ENCODE measurements at places on chromosomes 6 and 20.

DNA sequence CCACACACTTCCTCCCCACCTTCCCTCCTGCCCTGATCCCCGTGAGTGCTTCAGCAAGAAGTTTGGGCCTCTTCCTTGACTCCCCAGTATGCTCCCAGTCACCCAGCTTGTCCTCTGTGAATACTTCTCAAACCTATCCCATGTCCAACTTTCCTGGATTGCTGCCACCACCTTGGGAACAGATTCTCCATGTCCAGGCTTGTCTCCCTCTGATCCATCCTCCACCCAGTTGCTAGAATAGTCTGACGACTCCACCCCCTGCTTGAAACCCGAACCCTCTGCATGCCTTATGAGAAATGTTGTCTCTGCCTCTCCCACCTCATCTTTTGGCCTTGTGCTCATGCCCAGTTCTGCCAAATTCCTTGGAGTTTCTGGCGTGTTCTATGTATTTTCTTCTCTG, 108.0 kb downstream of the PPP1R14C start:
- no peak for DNase-seq

- DNase-seq, result no peak
Observed at GRCh38 chr20:16744178-16744807, 3.9 kb upstream of the OTOR start.

GRCh38 chr6:27043244-27043643, 204.3 kb upstream of the PRSS16 start:
- DNase-seq, result no peak

GRCh38 chr20:11882651-11883050, 35.0 kb upstream of the BTBD3 start:
- no peak for DNase-seq

- peak; percentile 88 for DNase-seq
Observed at GRCh38 chr6:159968295-159969203, at the start of gene IGF2R. TSS of gene IGF2R (plus strand) at chr6:159969082. CDS start at chr6:159969247, 165 bp downstream.

DNA sequence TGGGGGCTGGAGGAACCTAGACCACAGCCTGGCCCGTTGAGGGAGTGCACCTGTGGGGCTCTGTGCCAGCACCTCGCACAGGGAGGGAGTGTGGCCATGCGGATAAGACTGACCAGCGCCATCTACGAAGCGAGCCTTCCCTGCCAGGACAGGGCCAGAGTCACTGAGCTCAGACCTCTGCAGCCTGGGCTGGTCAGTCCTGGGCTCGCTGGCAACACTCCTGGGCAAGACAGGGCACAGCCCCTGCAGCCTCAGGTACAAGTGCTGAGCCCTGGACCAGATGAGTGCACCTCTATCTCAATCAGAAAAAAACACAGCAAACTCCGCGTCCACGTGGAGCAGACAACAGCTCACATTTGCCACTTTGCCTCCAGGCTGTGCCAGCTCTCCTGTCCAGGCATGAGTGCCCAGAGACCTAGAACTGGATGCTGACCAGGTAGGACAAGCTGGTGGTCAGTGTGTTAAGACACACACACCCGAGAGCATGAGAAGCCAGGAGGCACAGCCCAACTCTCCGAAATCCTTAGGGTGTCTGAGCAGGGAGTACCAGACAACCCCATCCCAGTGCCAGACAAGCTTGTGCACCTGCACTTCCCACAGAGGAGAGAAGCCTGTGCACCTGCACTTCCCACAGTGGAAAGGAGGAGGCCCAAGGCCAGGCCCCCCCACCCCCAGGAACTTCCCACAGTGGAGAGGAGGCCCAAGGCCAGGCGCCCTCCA, 4.9 kb downstream of the ARFRP1 start:
- DNase-seq, result no peak

DNA sequence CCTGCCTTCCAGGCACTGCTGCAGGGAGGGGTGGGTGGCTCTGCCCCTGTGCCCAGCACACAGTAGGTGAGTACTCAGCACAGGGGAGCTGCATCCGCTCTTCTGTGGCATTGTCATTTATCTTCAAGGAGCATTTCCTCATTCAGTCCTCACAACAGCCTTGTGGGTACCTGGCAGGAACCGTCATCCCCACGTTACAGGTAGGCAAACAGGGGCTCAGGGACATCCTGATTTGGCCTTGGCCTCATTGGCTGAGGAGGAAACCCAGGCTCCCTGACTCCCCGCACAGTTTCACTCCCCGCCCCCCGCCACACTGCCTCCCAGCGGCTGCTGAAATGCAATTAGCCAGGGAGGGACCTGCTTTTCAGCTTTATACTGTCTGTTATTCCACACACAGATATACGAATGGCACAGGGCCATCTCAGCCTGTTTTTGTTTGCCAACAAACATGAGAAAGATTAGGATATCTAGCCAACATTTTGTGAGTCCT, 24.2 kb upstream of the PNPLA1 start:
- DNase-seq, result no peak

DNA sequence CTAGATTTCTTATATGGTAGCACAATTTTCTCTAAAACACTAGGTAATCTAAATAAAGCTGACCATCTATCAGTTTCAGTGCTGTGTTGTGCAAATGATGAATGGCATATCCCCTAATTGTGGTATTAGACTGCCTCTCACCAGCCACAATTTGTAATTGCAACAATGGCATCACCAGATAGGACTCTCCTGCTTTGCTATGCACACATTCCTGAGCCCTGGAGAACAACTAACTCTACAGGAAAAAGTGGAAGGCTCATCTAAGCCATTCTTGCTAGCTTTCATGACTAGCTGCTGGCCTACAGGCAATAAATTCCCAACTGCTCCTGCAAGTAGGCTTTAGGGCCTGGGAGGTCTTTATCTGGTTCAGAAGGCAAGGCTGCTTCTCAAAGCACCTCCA, 974.1 kb downstream of the EYS start:
- no peak for DNase-seq

- no peak for DNase-seq
Observed at GRCh38 chr6:86477500-86478148, 459.7 kb upstream of the HTR1E start.
